ENCODE measurements at places on chromosomes 13 and 19.

DNA sequence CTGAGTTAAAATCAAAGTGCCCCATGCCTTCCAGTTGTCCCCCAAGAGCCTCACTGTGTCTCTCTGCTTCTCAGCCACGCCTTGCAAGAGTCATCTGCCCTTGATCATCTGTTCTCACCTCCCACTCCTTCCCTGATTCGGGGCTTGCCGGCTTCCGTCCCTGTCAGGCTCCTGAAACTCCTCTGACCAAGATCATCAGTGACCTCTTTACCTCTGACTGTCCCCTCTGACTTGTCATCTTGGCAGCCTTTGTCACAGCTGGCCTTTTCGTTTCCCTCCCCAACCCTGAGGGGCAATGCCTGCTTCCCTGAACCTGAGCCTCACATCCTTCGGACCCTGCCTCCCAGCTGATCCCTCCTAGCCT is 66.3 kb downstream of the MAP4K1 start:
- DNase-seq: peak; percentile 41

GRCh38 chr13:36954542-36954941 is 34.5 kb upstream of the SMAD9 start:
- DNase-seq: no peak

DNA sequence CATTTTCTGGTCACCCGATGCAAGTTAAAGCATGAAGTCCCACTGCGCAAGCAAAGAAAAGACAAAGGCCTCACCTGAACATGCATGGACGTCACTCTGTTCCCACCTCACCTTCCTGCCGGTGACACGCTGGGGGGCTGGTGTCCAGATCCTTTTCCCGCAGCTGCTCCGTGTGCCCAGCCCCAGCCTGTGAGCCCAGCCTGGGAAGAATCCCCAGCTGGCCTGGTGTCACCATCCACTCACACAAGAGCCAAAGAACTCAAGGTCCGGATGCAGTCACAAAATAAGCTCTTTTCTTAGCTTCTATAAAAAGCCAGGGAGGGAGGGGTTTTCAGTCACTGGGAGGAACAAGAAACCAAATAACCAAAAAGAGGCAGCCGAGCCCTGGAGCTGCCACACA is 249.9 kb downstream of the COL4A1 start:
- no peak for DNase-seq

DNA sequence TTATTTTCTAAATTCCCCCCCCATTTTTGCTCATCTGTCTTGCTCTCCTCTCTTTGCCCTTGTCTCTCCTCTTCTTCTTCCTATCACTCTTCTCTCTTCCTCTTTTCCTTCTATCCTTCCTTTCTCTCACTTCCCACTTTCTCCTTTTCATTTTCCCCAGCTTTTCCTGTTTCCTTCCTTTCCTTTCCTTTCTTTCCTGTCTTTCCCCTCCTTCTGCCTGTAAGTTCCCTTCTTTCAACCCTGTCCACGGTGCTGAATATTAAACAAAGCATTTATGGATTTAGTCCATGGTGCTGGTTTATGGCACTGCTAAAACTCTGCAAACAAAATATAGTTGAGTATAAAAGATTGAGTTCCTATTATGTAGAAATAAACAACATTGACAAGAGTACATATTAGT is 27.6 kb downstream of the SCEL start:
- DNase-seq: no peak

DNA sequence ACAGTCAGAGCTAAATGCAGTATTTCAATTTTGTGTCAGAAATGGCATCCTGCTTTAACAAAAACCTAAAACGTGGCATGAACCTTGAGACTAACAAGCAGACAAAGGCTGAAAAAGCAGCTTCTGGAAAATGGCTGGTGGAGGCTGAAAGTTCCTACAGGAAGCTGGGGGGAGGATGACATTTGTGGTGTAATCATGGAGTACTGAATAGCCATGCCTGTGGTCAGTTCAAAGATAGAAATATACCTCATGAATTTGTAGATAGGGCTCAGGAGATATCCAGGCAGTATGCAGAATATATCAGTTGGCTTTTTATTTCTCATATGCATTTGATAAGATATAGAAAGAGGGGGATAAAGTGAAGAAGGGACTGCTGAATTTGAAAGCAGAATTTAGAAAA is 181.7 kb downstream of the UQCRFS1 start:
- DNase-seq: no peak

- DNase-seq: peak; percentile 91
Measured at GRCh38 chr19:16566161-16566560, 6.1 kb downstream of the SLC35E1 start.

GRCh38 chr13:96090240-96091101 is 564 bp downstream of the HS6ST3 start:
- no peak for DNase-seq

- no peak for DNase-seq
Measured at GRCh38 chr13:21106089-21106488, 44.7 kb upstream of the LATS2 start.

DNA sequence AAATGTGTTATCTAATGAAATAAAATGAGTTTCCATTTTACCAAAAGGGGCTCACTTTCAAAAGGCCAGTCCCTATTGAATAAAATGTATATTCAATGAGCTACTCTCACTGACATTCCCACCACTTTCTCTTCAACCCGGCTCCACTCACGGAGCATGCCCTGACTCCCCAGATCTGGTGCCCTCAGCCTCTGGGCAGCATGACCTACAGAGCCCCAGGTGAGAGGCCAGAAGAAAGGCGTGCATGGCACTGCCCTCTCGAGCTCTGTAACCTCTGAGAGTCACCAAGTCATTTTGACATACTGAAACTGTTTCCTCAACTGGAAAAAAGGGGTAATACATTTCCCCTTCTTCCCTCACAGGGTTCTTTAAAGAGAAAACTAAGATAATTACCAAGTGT is 25.2 kb upstream of the SIAH3 start:
- DNase-seq: no peak

DNA sequence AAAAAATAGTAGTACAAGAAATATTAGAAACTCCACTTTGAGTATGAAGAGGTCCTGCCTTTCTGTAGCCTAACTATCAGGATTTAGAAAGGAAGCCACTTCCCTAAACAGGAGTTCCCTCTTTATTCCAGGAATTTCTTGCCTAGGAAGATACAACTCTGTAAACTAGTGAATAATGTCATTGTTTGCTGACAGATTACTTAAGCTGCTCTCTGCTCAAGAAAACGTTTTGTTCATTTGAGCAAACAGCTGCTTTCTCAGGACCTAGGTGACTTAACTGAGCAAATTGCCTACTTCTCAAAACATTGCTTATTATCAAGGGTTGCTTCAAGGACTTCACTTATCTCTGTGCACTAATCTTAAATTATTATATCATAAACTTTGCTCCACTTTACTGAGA is 1419.4 kb upstream of the SLC10A2 start:
- DNase-seq: no peak

DNA sequence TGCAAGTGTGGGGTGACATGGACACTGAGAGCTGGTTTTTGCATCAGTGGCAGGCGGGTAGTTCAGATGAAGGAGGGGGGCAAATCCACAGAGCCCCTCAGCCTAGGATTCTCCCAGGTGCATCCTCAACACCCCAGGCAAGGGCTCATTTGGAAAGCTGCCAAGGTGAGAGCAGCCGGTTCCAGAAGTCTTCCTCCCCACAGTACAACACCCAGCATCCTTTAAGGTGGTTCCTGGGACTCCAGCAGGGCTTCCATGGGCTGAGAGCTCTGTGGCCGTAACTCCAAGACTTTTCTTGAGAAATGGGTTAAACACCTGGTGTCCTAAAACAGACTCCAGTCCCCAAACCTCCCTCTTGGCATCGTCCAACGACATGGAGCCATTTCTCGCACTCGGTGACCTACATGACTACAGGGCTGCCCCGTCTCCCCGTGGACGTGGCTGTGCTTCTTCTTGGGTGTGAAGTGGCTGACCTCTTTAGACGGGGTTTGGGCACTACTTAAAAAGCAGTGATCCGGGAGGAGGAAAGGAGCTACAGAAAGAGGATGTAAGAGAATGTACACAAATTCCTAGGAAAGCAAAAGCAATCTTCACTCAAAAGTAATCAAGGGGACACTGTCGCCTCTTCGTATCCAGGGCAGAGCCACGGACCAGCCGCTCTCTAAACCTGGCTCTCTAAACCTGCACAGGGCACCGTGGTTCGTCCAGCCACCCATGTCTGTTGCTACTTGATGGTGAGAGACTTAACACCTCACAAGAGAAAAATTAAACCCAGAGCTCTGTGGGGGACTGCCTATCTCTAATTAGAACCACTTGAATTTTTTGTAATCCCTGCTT is 25.5 kb downstream of the RANBP3 start:
- DNase-seq: no peak

DNA sequence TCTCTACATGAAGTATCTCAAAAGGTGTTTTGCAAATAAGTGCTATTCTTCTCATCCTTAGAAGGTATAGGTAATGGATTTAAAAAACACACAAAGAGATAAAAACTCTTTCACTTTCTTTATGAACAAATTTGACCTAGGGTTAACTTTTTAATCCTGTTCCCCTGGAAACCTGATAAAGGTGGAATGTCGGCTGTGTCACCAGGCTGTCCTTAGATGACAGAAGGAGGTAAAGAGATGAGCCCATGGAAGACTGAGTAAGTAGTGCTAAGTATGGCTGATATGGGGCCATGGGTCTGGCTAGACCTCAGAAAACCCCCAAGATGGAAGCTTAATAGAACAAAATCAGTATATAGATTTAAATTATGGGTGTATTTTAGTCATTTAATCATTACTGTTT is 153.8 kb upstream of the LSM14A start:
- no peak for DNase-seq

GRCh38 chr19:38840583-38840968 is 9.0 kb upstream of the ECH1 start:
- no peak for DNase-seq

- no peak for DNase-seq
Measured at GRCh38 chr19:34363094-34363493, 1.9 kb upstream of the GPI start.

DNA sequence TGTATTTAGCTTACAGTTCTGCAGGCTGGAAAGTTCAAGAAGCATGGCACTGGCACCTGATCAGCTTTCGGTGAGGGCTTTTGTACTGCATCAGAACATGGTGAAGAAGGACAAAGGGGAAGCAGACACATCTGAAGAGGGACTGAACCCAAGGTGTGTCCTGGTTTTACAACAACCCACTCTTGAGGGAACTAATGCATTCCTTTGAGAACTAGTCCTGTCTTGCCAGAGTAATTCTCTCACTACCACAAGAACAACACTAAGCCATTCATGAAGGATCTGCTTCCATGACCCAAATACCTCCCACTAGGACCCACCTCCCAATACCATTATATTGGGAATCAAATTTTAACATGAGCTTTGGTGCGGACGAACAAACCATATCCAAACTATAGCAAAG is 93.6 kb downstream of the RFC3 start:
- DNase-seq: no peak

GRCh38 chr13:48403151-48403631 is 9.7 kb downstream of the LPAR6 start:
- DNase-seq: peak; percentile 38

DNA sequence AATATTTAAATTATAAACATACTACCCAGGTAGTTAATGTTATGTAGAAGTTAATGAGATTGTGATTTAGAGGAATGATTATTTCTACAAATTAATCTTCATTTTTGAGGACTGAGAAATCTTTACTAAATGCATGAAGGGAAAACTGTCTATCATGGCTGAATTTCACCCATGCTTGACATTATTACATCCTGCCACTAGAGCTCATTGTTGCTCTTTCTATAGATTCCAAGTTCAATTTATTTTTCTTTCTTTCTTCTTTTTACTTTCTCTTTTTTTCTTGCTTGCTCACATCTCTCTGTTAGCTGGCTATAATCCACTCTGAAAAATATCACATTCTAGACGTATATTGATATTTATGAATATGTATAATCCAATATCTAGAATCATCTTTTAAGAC is 505.0 kb upstream of the KLHL1 start:
- no peak for DNase-seq

GRCh38 chr19:42199440-42200115 is 17.9 kb downstream of the DEDD2 start:
- DNase-seq: peak; percentile 91

DNA sequence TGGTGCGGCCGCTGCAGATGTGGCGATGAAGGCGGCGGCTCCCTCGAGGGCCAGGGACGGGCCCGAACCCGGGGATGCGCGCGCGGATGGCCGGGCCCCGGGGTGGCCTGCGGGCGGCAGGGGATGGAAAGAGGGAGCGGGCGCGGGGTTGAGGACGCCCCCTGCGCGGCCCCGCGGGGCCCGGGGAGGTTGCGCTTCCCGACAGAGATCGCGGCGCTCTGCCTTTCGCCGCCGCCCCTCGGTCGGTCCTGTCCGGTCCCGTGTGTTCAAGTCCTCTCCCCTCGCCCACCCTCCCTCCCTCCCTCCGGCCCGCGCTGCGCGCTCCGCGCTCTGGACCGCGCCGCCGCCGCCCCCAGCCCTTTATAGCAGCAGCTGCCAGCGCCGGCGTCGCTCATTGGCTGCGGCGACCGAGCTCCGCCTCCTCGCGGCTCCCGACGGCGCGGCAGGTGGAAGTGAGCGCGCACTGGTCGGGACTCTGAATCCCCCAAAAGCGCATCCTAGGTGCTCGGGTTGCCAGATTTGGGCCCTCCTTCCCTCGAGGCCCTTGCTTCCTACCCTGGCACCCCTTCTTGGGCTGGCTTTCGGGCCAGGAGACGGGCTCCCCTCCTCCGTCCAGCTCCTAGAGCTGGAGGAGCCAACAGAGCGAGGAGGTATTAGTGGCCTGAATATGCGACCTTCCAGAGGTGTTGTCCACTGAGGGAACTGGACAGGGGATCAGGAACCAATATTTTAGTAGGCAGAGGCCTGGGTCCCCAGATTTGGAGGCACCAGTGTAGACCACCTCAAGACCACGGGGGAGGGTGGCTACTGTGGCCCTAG is at the start of gene ELAVL3:
Gene ELAVL3, minus strand, starts transcription at position 332 of the 819 bp plus-strand sequence. CDS start 438 bp downstream, outside the sequence.
- DNase-seq: no peak

DNA sequence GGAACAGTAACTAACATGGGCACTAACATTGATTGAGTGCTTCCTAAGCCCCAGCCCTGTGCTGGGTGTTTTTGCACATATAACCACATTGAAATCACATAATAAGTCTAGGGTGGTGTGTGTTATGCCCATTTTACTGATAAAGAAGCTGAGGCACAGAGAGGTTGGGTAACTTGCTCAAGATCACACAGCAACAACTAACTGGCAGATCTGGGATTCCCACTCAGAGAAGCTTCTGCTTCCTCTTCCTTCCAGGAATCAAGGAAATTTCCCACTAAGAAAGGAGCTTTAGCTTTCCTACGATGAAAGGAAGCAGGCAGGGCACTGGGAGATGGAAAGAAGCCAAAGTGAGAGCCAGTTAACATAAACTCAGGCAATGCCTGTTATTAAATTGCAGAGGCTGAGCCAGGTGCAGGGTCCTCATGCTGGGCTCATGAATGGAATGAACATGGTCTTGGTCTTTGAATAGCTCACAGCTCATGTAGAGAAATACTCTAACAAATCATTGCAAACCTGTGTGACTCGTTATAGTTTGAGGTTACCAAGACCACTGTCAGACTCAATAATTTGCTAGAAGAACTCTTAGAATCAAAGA is 10.1 kb downstream of the SSC5D start:
- DNase-seq: no peak

- DNase-seq: no peak
Measured at GRCh38 chr13:90591927-90592268, 755.6 kb upstream of the MIR17HG start.
